ENCODE measurements at places on chromosomes 16 and 17. TPM values are rescaled to one million over a fixed set of nuclear protein-coding genes. Genes with fewer than 3 reads are reported as not detected.
A peak's percentile ranks its signal among the peaks of the same experiment; 100 is the strongest.

- H3K36me3 ChIP-seq, result peaks cover 20% of the 10 kb centered on the region
- DNase-seq, result no peak
- H3K27ac ChIP-seq, result no peak overlapping the region
These were observed 7.4 kb downstream of the RNF40 start for GRCh38 chr16:30769379-30770089.

GRCh38 chr17:78421534-78422266, 43.3 kb downstream of the PGS1 start:
- H3K27me3 ChIP-seq, result no peaks in the 10 kb centered on the region
- peaks cover 16% of the 10 kb centered on the region for H3K36me3 ChIP-seq
- peaks cover 23% of the 10 kb centered on the region for H3K4me1 ChIP-seq
- H3K4me3 ChIP-seq, result no peak overlapping the region

DNA sequence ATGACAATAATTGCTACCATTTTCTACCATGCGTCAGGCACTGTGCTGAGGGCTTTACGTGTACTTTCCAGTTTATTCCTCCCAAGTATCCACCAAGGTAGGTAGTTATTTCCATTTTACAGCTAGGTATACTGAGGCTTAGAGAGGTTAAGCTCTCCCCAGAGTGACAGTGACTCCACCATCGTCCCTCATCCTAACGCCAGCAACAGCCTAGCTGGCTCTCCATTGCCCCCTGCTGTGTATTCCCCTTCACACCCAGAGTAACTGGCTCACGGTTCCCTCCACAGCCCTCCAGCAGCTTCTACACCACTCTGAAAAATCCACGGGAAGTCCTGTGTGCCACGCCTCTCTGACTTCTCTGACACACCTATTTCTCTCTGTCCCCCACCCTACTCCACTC, 7.1 kb upstream of the ASGR1 start:
- DNase-seq, result no peak
- no peak overlapping the region for H3K27ac ChIP-seq
- no peak overlapping the region for H3K4me3 ChIP-seq

GRCh38 chr17:7064261-7064660, 15.8 kb downstream of the CLEC10A start:
- peaks cover 15% of the 10 kb centered on the region for H3K27me3 ChIP-seq
- H3K4me3 ChIP-seq, result no peak overlapping the region
- no peaks in the 10 kb centered on the region for H3K36me3 ChIP-seq
- no peak overlapping the region for H3K27ac ChIP-seq

DNA sequence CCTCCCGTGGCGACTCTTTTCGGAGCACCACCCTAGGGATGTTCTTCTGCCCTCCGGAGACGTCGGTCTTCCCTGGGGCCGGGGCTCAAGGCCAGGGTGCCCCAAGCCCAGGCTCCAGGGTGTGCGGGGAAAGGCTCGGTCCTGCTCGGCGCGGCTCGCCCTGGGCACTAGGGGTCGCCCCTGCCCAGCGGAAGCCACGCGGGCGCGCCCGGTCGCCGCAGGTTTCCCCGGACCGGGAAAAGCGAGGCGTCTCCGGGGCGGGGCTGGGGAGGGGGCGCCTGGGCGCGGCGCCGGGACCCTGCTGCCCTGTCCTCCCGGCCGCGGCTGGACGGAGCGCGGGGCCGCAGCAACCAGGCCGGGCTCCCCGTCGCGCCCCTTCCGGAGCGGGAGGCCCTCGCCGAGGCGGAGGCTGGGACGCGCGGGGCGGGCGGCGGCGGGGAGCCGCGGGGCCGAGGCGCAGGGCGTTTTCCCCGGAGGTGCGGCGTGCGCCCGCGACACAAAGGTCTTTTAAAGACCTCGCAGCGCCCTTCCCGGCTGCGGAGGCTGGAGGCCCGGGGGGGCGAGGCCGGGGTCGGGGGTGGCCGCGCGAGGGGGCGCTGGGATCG, 76.4 kb downstream of the MRC2 start:
- no peaks in the 10 kb centered on the region for H3K36me3 ChIP-seq
- H3K4me1 ChIP-seq, result peaks cover 18% of the 10 kb centered on the region
- peaks cover 29% of the 10 kb centered on the region for H3K27me3 ChIP-seq
- DNase-seq, result peak; percentile 88
- peak overlapping the region; percentile 65 for H3K4me3 ChIP-seq
- H3K27ac ChIP-seq, result no peak overlapping the region

GRCh38 chr16:71542377-71542776, 16.2 kb downstream of the CHST4 start:
- H3K4me1 ChIP-seq, result no peaks in the 10 kb centered on the region
- DNase-seq, result no peak
- H3K36me3 ChIP-seq, result no peaks in the 10 kb centered on the region
- H3K4me3 ChIP-seq, result no peak overlapping the region

- H3K27me3 ChIP-seq, result no peaks in the 10 kb centered on the region
- peak overlapping the region; percentile 92 for H3K27ac ChIP-seq
- H3K4me1 ChIP-seq, result peaks cover 33% of the 10 kb centered on the region
- peaks cover 45% of the 10 kb centered on the region for H3K36me3 ChIP-seq
These were observed 94.4 kb downstream of the CLEC16A start for GRCh38 chr16:11038777-11039176.

GRCh38 chr17:28500712-28501379, 5.3 kb upstream of the FOXN1 start:
- no peak for DNase-seq
- no peaks in the 10 kb centered on the region for H3K27me3 ChIP-seq
- peak overlapping the region; percentile 13 for H3K27ac ChIP-seq
- H3K36me3 ChIP-seq, result no peaks in the 10 kb centered on the region
- no peak overlapping the region for H3K4me3 ChIP-seq

DNA sequence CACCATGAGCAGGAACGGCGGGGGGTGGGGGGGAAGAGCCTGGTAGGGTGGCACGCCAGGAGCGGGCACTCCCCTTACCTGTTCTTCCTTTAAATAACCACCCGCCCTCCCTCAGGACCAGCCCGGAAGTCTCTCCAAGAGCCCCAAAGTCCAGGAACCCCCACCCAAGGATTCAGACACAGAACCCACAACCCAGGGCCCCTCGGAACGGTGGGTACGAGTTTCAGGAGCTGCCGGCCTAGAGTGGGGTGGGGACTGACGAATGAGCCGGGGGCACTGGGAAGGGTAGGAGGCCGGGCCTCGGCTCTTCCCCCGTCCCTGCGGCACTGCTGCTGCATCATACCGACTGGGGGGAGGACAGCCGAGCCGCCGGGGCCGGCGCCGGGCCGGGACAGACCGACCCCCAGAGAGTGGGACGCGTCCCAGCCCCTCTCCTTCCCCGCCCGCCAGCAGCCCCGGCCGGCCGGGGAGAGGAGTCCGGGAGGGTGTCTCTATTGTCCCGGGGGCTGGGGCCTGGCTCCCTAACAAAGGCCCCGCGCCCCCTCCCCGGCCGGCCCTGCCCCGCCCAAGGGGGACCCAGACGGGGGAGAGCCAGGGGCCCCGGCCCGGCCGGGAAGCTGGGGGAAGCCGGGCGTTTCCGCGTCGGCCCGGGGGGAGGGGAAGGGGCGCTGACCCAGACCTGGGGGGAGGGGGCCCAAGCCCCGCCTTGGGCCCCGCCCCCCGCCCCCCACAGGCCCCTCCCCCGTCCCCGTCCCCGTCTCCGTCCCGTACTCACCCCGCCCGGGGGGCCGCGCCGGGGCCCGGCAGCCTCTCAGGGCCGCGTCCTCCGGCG, 747 bp downstream of the ATXN7L3 start:
- peak overlapping the region; percentile 87 for H3K4me3 ChIP-seq
- peak overlapping the region; percentile 88 for H3K27ac ChIP-seq

DNA sequence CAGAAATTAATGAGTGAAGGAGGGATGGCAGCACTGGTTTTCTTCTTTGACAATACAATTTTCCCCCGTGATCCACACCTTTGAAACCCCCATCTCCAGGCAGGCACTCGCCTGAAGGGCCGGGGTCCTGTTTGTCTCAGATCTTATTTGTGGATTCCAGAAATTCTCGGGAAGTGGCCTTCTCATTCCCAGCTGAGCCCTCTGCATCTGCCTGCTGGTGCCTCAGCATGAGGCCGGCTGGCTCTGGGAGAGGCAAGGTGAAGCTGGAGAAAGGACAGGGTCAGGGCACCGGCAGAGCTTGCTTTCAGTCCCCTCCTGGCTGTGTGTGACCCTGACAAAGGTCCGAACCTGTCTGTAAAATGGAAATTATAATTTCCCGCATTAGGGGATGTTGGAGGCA, 35.8 kb upstream of the C1QL1 start:
- no peak for DNase-seq
- peaks cover 24% of the 10 kb centered on the region for H3K27me3 ChIP-seq
- H3K36me3 ChIP-seq, result no peaks in the 10 kb centered on the region
- H3K4me3 ChIP-seq, result no peak overlapping the region
- H3K4me1 ChIP-seq, result peaks cover 29% of the 10 kb centered on the region

GRCh38 chr16:15874745-15875314, 13.6 kb downstream of the CEP20 start:
- no peaks in the 10 kb centered on the region for H3K27me3 ChIP-seq
- no peaks in the 10 kb centered on the region for H3K4me1 ChIP-seq
- peak overlapping the region; percentile 53 for H3K27ac ChIP-seq
- no peak overlapping the region for H3K4me3 ChIP-seq
- peaks cover 17% of the 10 kb centered on the region for H3K36me3 ChIP-seq

DNA sequence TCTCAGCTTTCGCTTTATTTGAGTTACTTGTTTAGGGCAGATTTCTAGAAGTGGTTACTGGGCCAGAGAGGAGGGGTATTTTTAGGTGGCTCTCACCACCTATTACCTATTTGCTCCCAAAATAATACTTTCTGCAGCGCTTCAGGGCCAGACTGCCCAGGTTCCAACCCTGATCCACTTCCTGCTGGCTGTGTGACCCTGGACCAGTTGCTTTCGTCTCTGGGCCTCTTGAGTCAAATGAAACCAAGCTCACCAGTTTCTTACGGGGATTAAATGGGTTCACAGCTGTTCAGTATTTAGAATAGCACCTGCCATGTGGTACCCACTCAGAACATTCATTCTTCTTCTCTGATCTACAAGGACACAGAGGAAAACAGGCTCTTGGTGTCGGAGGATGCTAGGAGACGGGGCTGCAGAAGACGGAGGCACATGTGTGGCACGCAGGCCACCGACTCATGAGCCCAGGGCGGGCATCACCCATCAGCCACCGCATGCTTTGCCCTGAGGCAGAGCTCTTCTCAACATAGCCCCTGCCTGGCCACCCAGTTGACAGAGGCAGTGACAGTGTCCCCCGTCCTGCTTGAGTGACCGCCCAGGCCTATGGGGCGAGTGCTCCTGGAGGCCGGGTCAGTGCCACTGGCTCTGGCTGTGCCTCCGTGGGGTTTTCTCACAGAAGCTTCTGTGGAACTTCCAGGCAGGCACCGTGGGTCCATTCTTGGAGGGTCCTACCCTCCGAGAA, 149.0 kb upstream of the PLCG2 start:
- H3K4me1 ChIP-seq, result peaks cover 54% of the 10 kb centered on the region
- no peaks in the 10 kb centered on the region for H3K36me3 ChIP-seq
- no peak for DNase-seq
- H3K27ac ChIP-seq, result peak overlapping the region; percentile 48

DNA sequence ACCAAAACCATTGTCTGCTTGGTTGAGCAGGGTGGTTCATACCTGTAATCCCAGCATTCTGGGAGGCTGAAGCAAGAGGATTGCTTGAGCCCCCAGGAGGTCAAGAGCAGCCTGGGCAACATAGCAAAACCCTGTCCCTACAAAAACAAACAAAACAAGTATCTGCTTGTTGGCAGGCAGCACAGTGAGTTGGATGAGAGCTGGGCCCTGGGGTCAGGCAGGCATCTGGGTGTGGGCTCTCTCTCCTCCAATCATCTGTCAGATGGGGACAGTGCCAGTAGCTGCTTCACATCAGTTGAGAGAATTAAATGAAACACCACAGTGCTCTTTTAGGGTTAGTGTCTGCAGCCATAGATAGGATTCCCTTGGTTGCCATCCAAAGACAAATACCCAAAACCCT, 5.8 kb downstream of the ARMC7 start:
- H3K4me3 ChIP-seq, result no peak overlapping the region
- no peaks in the 10 kb centered on the region for H3K27me3 ChIP-seq
- peaks cover 15% of the 10 kb centered on the region for H3K36me3 ChIP-seq
- DNase-seq, result no peak
- peaks cover 22% of the 10 kb centered on the region for H3K4me1 ChIP-seq

DNA sequence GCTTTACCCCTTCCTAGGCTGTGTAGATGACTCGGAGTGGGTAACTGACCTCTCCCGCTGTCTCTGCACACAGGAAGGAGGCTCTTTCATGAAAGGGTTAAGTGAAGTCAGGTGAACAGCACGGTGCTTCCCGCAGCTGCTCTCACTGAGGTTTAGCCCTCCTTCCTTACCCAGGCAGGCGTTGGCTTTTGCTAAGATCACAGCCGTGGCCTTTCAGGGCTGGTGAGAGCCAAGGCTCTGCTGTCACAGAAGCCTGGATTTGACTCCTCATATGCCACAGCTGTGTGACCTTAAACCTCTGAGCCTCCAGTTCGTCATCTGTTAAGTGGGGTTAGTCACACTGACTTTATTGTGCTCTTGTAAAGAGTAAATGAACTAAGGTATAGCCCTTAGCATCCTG, 90.9 kb upstream of the PLCG2 start:
- no peak for DNase-seq
- no peaks in the 10 kb centered on the region for H3K4me1 ChIP-seq
- no peaks in the 10 kb centered on the region for H3K27me3 ChIP-seq
- H3K27ac ChIP-seq, result no peak overlapping the region

DNA sequence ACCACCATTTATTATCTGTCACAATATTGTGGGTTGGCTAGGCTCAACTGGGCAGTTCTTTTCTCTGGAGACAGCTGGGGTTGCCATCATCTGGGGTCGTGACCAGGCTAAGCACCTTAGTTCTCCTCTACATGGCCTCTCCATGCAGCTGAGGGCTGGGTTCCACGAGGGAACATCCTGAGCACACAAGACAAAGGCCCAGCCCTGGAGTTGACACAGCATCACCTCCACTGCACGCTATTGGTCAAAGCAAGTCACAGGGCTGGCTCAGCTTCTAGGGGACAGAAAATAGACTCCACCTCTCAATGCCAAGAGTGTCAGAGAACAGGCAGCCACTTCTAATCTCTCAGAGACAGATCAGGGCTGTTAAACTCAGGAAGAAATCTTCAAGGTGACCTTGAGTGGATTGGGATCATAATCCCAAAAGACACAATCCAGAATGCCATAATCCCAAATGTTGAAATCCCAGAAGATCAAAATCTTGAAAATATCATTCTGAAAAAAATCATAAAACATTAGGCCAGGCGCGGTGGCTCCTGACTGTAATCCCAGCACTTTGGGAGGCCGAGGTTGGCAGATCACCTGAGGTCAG, 13.0 kb upstream of the USP10 start:
- no peaks in the 10 kb centered on the region for H3K36me3 ChIP-seq
- H3K27me3 ChIP-seq, result peaks cover 15% of the 10 kb centered on the region
- peaks cover 23% of the 10 kb centered on the region for H3K4me1 ChIP-seq
- DNase-seq, result no peak
- no peak overlapping the region for H3K4me3 ChIP-seq

DNA sequence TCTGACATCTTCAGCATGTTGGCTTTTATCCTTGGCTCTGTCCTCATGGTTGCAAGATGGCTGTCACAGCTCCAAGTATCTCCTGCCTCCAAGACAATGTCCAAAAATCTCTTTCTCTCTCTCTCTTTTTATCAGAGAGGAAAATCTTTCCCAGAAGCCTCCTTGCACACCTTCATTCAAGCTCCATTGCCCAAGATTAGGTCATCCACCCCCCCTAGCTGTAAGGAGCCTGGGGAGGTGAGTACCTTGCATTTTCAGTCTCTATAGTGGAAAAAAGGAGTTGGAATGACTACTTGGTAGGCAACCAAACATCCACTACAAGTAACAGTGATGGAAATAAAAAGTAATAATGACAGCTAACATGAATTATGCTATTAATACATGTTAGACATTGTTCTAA, 22.0 kb upstream of the NSMCE1 start:
- no peak overlapping the region for H3K27ac ChIP-seq
- DNase-seq, result no peak
- H3K4me1 ChIP-seq, result no peaks in the 10 kb centered on the region
- no peak overlapping the region for H3K4me3 ChIP-seq
- no peaks in the 10 kb centered on the region for H3K36me3 ChIP-seq

Gene GPRC5C
- total RNA-seq, result 64.3 TPM

Gene HEATR9
- not detected for total RNA-seq

Gene KCNJ12
- total RNA-seq, result 2.2 TPM

Gene POLG2
- total RNA-seq, result 22.9 TPM

Measured in type B pancreatic cell (in vitro differentiated cells).